ENCODE measurements at places on chromosomes 6 and 20. TPM values are rescaled to one million over a fixed set of nuclear protein-coding genes. Genes with fewer than 3 reads are reported as not detected.

The UST gene
- 10.0 TPM for total RNA-seq

- no peaks in the 10 kb centered on the region for H3K4me1 ChIP-seq
- H3K36me3 ChIP-seq: no peaks in the 10 kb centered on the region
- H3K27ac ChIP-seq: no peak overlapping the region
- DNase-seq: no peak
Measured at GRCh38 chr20:32515631-32516101, 69.5 kb downstream of the NOL4L start.

GRCh38 chr6:41713650-41714291, 21.6 kb downstream of the TFEB start:
- H3K4me3 ChIP-seq: peak overlapping the region; percentile 7
- H3K27me3 ChIP-seq: no peaks in the 10 kb centered on the region
- peak; percentile 91 for DNase-seq
- H3K4me1 ChIP-seq: peaks cover 39% of the 10 kb centered on the region
- H3K36me3 ChIP-seq: peaks cover 15% of the 10 kb centered on the region
- peak overlapping the region; percentile 35 for H3K27ac ChIP-seq

The TMEM170B gene
- total RNA-seq: 0.70 TPM

GRCh38 chr6:121365536-121366521, 31.5 kb upstream of the TBC1D32 start:
- H3K27me3 ChIP-seq: peaks cover 7% of the 10 kb centered on the region
- no peaks in the 10 kb centered on the region for H3K36me3 ChIP-seq
- H3K4me1 ChIP-seq: no peaks in the 10 kb centered on the region
- no peak overlapping the region for H3K4me3 ChIP-seq
- DNase-seq: peak; percentile 24
- no peak overlapping the region for H3K27ac ChIP-seq

- DNase-seq: no peak
- peaks cover 6% of the 10 kb centered on the region for H3K4me1 ChIP-seq
- no peaks in the 10 kb centered on the region for H3K27me3 ChIP-seq
- H3K4me3 ChIP-seq: no peak overlapping the region
Measured at GRCh38 chr20:25276533-25277050, 28.7 kb downstream of the PYGB start.

DNA sequence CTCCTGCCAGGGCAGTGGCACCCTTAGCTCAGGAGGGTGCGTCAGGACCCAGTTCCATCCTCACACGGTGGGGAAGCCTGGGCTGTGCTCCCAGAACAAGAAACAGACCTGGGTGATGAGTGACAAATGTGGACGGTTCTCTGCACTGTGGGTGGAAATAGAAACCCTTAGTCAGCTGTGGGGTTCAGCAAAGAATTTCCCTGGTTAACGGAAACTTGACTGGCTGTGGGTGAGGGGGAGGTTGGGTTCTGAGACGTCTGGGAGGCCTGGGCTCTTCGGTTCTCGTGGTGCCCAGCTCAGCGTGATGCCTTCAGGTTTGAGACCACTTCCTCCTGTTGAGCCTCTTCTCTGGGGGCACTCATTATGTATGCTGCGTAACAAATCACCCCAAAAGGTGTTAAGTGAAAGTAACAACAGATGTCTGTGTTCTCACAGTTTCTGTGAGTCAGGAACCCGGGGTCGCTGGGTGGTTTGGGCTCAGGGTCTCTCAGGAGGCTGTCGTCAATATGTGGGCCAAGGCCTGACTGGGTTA, 53.1 kb upstream of the FAM83D start:
- H3K36me3 ChIP-seq: peaks cover 6% of the 10 kb centered on the region
- no peak overlapping the region for H3K27ac ChIP-seq
- H3K4me1 ChIP-seq: peaks cover 25% of the 10 kb centered on the region
- H3K4me3 ChIP-seq: no peak overlapping the region

The PXT1 gene
- total RNA-seq: 0.15 TPM

- H3K4me3 ChIP-seq: no peak overlapping the region
- no peak for DNase-seq
Measured at GRCh38 chr6:28478518-28478917, 35.2 kb upstream of the ZSCAN23 start.

GRCh38 chr20:56637576-56637975, 8.5 kb downstream of the TFAP2C start:
- H3K27ac ChIP-seq: peak overlapping the region; percentile 8
- no peaks in the 10 kb centered on the region for H3K27me3 ChIP-seq
- no peak overlapping the region for H3K4me3 ChIP-seq
- peaks cover 71% of the 10 kb centered on the region for H3K36me3 ChIP-seq
- no peak for DNase-seq
- peaks cover 28% of the 10 kb centered on the region for H3K4me1 ChIP-seq

The PLEKHG1 gene
- total RNA-seq: 16.8 TPM

The ABCF1 gene
- total RNA-seq: 58.0 TPM

DNA sequence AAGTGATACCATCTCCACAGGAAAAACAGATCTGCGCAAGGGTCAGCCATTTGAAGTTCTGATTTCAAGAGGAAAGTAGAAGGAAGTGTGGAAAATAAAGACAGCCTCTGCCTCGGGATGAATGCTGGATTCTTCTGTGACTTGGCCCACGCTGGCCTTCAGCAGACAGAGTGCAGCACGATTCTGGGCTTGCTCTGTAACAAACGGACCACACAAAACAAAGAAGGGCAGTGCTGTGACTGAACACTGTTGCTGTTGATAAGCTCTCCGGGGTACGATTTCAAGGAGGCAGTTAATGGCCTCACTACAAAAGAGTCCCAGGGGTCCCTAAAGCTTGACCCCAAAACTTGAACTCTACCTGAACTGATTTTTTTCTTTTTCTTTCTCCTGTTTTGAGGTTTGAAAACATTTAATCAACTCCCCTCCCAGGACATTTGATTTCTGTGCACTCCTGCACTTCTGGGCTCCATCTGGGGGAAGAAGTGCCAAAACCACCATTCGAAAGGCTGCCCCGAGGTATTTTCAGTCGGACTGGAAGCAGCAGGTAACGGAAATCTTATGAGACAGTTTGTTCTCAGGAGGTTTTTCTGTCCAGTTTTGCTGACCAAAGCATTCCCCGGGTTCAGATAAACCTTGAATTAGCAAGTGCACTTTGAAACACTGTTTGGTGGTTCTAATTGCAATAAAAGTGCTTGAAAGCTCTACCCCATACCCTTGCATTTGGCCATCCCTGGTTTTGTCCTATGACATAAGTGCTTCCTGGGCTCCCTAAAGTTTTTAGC, 189.6 kb downstream of the MYLK4 start:
- H3K36me3 ChIP-seq: no peaks in the 10 kb centered on the region
- H3K27ac ChIP-seq: no peak overlapping the region
- H3K4me3 ChIP-seq: no peak overlapping the region
- no peaks in the 10 kb centered on the region for H3K27me3 ChIP-seq

- no peaks in the 10 kb centered on the region for H3K36me3 ChIP-seq
- DNase-seq: peak; percentile 57
- H3K4me3 ChIP-seq: peak overlapping the region; percentile 85
- peaks cover 9% of the 10 kb centered on the region for H3K4me1 ChIP-seq
- no peaks in the 10 kb centered on the region for H3K27me3 ChIP-seq
Measured at GRCh38 chr20:21125072-21125848, 622 bp upstream of the KIZ start.

- peaks cover 7% of the 10 kb centered on the region for H3K36me3 ChIP-seq
- DNase-seq: no peak
- no peak overlapping the region for H3K4me3 ChIP-seq
- no peaks in the 10 kb centered on the region for H3K4me1 ChIP-seq
- no peaks in the 10 kb centered on the region for H3K27me3 ChIP-seq
Measured at GRCh38 chr20:41258474-41258873, 59.1 kb downstream of the ZHX3 start.

- peak overlapping the region; percentile 10 for H3K4me3 ChIP-seq
- no peaks in the 10 kb centered on the region for H3K36me3 ChIP-seq
- peak overlapping the region; percentile 54 for H3K27ac ChIP-seq
Measured at GRCh38 chr6:35370124-35370741, 27.9 kb downstream of the PPARD start.

The SOX18 gene
- 0.22 TPM for total RNA-seq

The KIAA0408 gene
- total RNA-seq: not detected

- no peak overlapping the region for H3K27ac ChIP-seq
- H3K27me3 ChIP-seq: no peaks in the 10 kb centered on the region
- no peak for DNase-seq
- H3K4me3 ChIP-seq: no peak overlapping the region
- peaks cover 10% of the 10 kb centered on the region for H3K4me1 ChIP-seq
Measured at GRCh38 chr6:70843328-70843918, 113.4 kb downstream of the B3GAT2 start.
